ENCODE measurements at places on chromosomes 2 and 18.
A peak's percentile ranks its signal among the peaks of the same experiment; 100 is the strongest.

GRCh38 chr2:11842336-11842735 is 95.9 kb downstream of the LPIN1 start:
- peaks cover 4% of the 10 kb centered on the region for H3K27me3 ChIP-seq
- H3K36me3 ChIP-seq, result no peaks in the 10 kb centered on the region
- H3K4me3 ChIP-seq, result no peak overlapping the region

- no peaks in the 10 kb centered on the region for H3K36me3 ChIP-seq
- H3K27me3 ChIP-seq, result peaks cover 6% of the 10 kb centered on the region
- H3K4me3 ChIP-seq, result peak overlapping the region; percentile 96
- H3K27ac ChIP-seq, result peak overlapping the region; percentile 95
- peaks cover 37% of the 10 kb centered on the region for H3K4me1 ChIP-seq
- DNase-seq, result no peak
Measured at GRCh38 chr2:201779901-201780673, 646 bp downstream of the ALS2 start.

DNA sequence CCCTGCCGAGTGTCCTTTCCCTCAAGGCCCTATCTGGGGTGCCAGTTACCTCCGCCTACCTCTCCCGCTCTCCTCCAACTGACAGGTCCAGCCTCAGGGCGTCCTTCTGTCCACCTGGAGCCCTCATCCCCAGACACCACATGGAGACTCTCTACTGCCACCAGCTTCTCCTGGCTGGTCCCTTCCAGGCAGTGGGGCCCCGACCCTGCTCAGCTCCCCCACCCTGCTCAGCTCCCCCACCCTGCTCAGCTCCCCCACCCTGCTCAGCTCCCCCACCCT is 74.0 kb upstream of the ODC1 start:
- H3K27me3 ChIP-seq, result peaks cover 3% of the 10 kb centered on the region

DNA sequence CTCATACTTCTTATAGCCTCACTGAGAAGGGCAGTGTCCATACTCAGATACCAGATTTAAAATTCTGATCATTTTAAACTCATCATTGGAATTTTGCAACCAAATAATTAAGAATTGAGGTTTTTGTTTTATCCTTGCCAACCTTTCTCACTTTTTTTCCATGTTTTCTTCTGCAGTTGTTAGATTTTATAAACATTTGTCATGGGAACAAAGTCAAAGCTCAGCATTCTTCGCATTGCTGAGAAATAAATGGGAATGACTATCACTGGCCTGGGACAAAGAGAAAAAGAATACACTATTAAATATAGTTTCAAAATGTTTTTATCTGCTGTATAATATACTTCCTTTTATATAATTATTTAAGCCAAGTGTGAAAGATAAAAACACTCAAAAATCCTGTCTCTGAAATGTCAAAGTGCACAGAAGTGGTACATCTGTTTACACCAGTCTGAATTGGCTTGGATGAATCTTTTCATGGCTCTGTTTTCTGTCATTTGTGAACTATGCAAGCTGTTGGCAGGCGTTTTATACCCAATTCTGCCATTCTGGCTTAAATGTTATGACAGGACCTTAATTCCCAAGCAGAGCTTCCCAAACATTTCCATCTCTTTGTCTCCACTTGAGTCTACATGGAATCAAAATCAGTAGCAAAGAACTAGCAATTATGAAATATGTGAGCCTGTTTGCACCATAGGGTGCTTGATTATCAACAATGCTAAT is 249.3 kb upstream of the SYT4 start:
- no peaks in the 10 kb centered on the region for H3K36me3 ChIP-seq
- H3K27ac ChIP-seq, result no peak overlapping the region
- no peak for DNase-seq
- no peaks in the 10 kb centered on the region for H3K27me3 ChIP-seq
- no peaks in the 10 kb centered on the region for H3K4me1 ChIP-seq
- no peak overlapping the region for H3K4me3 ChIP-seq

- DNase-seq, result no peak
- no peaks in the 10 kb centered on the region for H3K36me3 ChIP-seq
- H3K27me3 ChIP-seq, result peaks cover 8% of the 10 kb centered on the region
- H3K4me3 ChIP-seq, result peak overlapping the region; percentile 97
Measured at GRCh38 chr2:163732727-163733126, 3.1 kb downstream of the FIGN start.

GRCh38 chr2:88187927-88188326 is 17.8 kb downstream of the THNSL2 start:
- no peak overlapping the region for H3K27ac ChIP-seq
- no peaks in the 10 kb centered on the region for H3K36me3 ChIP-seq
- H3K27me3 ChIP-seq, result peaks cover 4% of the 10 kb centered on the region
- peaks cover 9% of the 10 kb centered on the region for H3K4me1 ChIP-seq

GRCh38 chr2:3107567-3107966 is 270.1 kb downstream of the EIPR1 start:
- H3K27me3 ChIP-seq, result peaks cover 11% of the 10 kb centered on the region
- peaks cover 28% of the 10 kb centered on the region for H3K4me1 ChIP-seq
- H3K27ac ChIP-seq, result peak overlapping the region; percentile 48
- H3K36me3 ChIP-seq, result no peaks in the 10 kb centered on the region
- no peak overlapping the region for H3K4me3 ChIP-seq
- DNase-seq, result no peak
